ENCODE measurements at places on chromosomes 1 and 21.

GRCh38 chr1:87718241-87718950 is 389.7 kb downstream of the LMO4 start:
- no peak for DNase-seq

GRCh38 chr21:34994766-34995631 is 54.1 kb downstream of the RUNX1 start:
- DNase-seq, result no peak

GRCh38 chr1:200733907-200734306 is 4.8 kb upstream of the CAMSAP2 start:
- DNase-seq, result no peak

DNA sequence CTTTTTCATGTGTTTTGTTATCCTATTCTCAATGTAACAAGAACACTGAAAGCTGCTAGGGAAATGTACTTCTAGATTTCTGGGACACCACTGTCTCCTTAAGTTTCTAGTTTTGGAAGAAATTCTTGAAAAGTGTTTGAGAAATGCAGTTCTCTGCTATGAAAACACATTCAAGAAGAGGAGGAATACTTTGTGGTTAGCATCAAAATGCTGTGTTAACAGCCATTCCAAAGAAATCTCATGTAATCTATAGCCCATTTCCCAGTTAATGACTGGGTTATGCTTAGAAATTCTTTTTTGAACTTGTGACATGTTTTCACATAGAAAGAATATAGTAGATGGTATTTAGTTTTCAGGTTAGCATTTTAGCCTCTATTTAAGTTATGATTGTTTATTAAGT is 6.0 kb downstream of the RAVER2 start:
- no peak for DNase-seq

- DNase-seq, result no peak
These were observed 27.0 kb downstream of the ELAVL4 start for GRCh38 chr1:50135716-50136115.

- no peak for DNase-seq
These were observed 35.0 kb downstream of the SLC35F3 start for GRCh38 chr1:233939451-233939850.

GRCh38 chr21:42234041-42234440 is 15.1 kb downstream of the ABCG1 start:
- DNase-seq, result no peak

GRCh38 chr1:176803042-176803441 is 340.1 kb downstream of the PAPPA2 start:
- no peak for DNase-seq

GRCh38 chr1:42692461-42692860 is 10.2 kb downstream of the YBX1 start:
- DNase-seq, result no peak

- no peak for DNase-seq
These were observed at the start of gene PAPPA2 for GRCh38 chr1:176462674-176463378. Gene PAPPA2, plus strand, starts transcription at chr1:176463175. Its CDS starts 93,148 bp downstream, at chr1:176556323.

GRCh38 chr1:12049616-12050015 is 13.5 kb upstream of the TNFRSF8 start:
- DNase-seq, result no peak

DNA sequence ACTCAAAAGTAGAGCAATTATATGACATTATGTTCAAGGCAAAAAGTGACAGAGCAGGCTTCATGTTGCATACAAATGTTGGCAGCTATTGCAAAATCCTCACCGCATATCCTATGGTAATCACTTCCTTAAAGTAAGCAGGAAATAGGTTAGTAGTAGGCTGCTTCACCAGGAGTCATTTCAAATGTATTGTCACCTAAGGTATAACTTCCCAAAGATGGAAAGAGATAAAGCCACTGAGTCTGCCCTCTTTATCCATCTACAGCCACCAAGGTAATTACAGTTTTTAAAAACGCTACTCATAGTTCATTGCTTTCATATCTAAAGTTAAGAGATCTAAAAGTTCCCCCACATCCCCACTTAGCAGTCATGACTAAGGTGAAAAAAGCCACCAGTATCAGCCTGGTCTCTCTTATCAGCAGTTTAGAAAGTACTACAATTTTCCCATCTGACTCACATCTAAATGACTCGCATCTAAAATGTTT is 31.6 kb upstream of the UBE2U start:
- no peak for DNase-seq

GRCh38 chr1:30899577-30900389 is 8.8 kb downstream of the SDC3 start:
- no peak for DNase-seq

DNA sequence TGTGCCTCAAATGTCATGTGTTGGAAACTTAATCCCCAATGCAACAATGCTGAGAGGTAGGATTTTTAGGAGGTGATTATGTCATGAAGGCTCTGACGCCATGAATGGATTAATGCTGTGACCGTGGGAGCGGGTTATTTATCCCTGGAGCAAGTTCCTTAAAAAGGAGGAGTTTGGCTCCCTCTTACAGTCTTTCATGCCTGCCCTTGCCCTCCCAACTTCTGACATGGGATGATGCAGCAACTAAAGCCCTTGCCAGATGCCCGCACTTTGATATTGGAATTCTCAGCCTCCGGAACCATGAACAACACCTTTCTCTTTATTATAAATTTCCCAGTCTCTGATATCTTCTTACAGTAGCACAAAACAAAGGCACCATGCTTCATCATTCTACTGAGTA is 685.3 kb upstream of the CHRM3 start:
- DNase-seq, result no peak

GRCh38 chr1:45979074-45979777 is 153.2 kb downstream of the PIK3R3 start:
- no peak for DNase-seq

DNA sequence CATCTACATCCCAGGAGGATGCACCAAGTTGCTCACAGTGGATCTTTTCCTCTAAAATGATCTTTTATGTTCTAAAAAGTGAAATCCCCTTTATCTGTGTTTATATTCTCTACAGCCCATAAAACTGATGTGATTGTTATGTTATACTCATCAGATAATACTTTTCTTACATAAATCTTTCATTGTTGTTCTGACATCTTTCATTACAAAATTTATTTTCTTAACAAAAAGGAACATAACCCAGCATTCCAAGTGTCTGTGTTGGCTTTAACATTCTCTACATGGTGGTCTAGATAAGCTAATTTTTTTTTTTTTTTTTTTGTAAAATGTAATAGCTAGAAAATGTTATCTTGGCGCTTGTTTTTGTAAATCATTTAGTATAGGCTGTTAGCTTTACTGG is 8.3 kb upstream of the CACYBP start:
- DNase-seq, result no peak

DNA sequence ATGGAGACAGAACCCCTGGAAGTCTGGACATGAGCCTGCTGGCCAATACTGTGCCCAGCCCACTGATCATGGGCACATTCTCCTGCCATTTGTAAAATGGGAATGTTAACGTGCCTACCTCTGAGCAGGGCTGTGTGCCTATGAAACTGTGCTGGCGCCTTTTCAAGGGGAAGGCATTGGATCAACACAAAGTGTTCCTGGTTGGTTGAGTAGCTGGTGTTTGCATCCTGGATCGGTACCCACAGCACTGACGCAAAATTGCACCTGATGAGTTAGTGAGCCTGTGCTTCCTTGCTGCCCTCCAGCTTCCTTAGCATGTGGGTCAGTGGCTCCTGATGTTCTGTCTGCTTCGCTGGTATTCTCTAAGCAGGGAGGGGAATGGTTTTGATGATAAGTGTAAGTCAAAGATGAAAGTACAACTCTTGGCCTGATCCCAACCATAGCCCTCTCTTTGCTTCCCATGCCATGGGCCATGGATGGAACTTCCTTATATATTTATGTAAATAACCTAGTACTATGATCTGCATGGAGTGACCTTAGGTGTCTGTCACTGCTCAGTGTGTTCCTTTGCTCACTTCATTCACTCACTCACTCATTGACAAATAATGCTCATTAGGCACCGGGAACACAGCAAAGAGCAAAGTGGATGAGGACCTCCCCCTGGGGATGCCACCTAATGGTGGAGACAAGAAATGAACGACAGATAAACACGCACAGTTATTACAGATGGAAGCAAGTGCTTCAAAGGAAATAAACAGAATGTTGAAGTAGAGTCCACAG is 22.7 kb downstream of the MAB21L3 start:
- DNase-seq, result no peak

GRCh38 chr1:47401761-47402160 is 14.3 kb upstream of the FOXE3 start:
- DNase-seq, result no peak

GRCh38 chr1:31159869-31160611 is 79.6 kb downstream of the NKAIN1 start:
- DNase-seq, result no peak

GRCh38 chr1:26861286-26861701 is 1.7 kb upstream of the SFN start:
- no peak for DNase-seq

DNA sequence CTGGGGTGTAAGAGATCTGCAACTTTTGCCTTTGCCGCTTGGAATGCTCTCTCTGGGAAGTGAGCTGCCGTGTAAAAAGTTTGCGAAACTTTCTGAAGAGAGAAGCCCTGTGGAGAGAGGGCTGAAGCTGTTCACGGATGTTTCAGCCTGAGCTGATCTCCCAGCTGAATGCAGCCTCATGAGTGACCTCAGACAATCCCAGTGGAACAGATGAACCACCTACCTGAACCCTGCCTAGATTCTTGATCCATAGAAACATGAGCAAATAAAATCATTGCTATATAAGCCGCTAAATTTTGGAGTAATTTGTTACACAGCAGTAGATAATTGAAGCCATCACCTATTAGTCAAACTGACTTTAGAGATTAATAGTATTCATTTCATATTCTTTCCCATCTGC is 4.4 kb upstream of the ALG6 start:
- DNase-seq, result no peak

DNA sequence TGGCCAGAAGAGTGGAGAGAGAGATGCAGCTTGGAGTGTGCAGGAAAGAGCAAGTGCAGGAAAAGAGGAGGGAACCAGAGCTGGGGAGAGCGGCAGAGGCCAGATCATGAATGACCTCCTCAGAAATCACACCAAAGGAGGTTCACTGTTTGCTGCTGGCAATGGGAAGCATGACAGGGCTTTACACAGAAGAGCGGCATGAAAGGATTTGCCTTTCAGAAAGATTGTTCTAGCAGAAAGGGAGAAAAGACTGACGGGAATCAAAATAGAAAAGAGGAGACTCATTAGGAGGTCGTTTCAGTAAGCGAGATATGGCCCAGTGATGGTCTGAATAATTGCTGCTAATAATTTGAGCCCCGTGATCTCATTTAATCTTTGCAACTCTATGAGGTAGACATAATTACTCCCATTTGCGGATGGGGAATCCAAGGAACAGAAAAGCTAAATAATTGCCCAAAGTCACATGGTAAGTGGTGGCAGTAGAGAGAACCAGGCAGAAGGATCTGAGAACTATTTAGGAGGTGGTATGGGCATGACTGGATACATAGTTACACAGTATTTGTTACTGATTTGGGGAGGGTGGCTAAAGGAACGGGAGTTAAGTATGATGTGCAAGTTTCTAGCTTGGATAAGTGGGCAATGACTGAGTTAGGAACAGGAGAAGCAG is 12.5 kb upstream of the HNRNPR start:
- no peak for DNase-seq

DNA sequence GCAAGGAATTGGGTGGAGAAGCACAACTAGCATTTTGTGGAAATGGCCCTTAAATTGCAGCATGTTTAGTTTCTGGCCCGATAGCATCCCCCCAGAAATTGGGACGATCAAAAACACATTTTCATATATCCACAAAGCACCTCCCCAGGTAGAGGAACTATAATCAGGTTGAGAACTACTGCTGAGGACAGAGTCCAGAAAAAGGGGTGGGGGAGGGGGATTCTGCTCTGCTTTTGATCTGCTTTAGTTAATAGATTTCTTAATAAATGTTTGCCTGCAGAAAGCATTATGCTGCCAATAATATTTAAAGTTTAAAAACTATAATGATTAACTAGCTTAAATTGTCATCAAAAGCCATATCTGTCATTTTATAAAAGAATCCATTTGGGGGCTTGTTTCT is 14.4 kb upstream of the DYNLT5 start:
- no peak for DNase-seq

DNA sequence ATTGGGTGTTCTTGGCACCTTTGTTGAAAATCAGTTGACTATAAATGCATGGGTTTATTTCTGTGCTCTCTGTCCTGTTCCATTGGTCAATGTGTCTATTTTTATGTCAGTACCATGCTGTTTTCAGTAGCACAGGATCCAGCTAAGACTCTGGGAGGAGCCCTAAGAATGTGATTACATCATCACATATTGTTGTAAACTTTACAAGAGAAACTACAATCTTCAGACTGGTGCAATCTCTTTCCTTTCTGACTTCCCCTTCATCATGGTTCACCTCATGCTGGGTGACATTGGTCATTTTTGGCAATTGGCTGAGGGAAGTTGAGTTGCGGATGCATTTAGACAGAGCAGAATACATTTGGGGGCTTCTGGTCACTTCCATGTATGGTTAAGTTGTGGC is 88.4 kb downstream of the C21orf91 start:
- no peak for DNase-seq

- DNase-seq, result no peak
These were observed 6.6 kb upstream of the TTC22 start for GRCh38 chr1:54807756-54808155.

DNA sequence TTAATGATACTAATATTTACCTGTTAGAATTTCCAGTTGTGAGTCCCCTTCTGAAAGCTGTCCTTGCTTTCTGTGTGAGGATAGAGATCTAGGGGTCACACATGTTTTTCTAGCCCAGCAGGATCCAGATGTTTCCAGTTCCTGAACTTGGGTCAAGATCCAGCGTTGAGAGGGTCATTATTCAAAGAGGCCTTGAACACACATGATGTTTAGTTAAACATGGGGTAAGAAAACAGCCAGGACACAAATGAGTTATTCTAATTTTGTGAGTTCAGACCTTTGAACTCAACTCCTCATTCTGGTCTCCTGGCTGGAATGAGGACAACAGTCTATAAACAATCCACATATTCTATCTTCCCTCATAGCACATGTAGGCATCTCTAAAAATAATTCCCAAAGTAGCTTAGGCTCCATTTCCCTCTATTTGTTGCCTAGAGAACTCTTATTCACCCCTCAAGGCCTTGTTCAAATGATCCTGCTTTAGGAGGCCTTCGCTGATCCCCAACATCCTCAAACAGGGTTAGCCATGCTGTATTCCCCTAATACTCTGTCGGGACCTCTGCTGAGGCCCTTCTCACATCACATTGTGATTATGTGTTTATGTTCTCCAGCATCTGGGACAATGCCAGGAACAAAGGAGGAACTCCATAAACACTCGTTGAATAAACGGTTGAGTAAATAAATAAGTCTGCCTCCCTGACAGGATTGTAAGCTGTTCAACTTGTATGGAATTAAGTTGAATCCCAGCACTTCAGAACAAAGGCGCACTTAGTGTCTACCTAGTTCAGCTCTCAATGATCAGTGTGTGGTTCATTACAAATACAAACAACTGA is 15.0 kb upstream of the KCNN3 start:
- DNase-seq, result no peak

- no peak for DNase-seq
These were observed 118.5 kb downstream of the HLX start for GRCh38 chr1:220997791-220998190.
